ENCODE measurements at places on chromosomes 2 and 18. TPM values are rescaled to one million over a fixed set of nuclear protein-coding genes. Genes with fewer than 3 reads are reported as not detected.

The TNFRSF11A gene
- total RNA-seq = 2.5 TPM

The STAT4 gene
- total RNA-seq = 8.0 TPM

The FAM110C gene
- 4.8 TPM for total RNA-seq

DNA sequence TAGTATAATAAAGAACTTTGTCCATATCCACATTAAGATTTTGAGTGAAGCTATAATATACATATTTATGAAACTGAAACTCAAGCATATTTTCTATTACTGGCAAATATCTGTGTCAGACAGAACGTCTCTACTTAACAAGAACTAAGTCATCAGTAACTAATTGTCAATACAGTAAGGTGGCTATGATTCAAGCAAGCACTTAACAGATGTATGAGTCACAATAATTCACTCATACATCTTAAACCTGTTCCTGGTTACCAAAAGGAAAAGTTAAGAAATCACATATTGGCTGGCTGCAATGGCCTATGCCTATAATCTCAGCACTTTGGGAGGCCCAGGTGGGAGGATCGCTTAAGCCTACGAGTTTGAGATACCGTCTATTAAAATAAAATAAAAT is 96.0 kb downstream of the SOS1 start:
- no peak for DNase-seq

- no peak for DNase-seq
Measured at GRCh38 chr2:13193900-13194299, 477.2 kb downstream of the TRIB2 start.

All from upper lobe of right lung (tissue), 1 donor.